ENCODE measurements at places on chromosomes 2 and 18.

DNA sequence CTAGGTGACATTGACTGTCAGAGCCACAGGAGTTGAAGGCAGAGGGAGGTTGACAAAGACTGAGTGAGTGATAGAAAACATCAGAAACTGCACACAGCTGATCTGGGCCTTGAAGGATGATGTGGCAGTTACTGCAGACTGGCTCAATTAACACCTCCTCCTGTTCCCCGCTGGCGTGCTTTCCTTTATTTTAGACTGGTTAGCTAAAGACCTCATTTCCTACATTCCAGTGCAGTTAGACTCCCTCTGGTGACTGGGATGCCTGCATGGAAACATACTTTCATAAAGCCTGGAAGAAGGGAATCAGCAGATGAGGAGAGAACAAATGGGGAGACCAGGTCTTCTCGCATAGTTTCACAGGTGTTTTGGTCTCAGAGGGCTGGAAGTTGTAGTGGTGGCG lies 7.1 kb downstream of the TPGS2 start:
- no peak for DNase-seq

DNA sequence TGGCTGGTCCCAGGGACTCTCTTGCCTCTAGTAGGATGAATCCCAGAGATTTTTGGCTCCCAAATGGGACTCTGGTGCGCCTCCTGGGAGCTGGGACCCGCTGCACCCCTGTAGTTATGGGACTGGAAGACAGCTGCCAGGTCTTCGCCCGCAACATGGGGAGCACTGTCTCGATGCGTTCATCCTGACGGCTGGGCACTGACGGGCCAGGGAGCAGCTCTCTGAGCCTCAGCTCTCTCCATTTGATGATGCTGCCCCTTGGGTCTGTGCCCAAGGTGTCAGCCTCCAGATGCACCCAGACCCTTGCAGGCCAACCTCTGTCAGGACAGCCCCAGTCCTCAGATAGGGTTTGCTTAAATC lies 9.3 kb upstream of the ARMC9 start:
- no peak for DNase-seq

DNA sequence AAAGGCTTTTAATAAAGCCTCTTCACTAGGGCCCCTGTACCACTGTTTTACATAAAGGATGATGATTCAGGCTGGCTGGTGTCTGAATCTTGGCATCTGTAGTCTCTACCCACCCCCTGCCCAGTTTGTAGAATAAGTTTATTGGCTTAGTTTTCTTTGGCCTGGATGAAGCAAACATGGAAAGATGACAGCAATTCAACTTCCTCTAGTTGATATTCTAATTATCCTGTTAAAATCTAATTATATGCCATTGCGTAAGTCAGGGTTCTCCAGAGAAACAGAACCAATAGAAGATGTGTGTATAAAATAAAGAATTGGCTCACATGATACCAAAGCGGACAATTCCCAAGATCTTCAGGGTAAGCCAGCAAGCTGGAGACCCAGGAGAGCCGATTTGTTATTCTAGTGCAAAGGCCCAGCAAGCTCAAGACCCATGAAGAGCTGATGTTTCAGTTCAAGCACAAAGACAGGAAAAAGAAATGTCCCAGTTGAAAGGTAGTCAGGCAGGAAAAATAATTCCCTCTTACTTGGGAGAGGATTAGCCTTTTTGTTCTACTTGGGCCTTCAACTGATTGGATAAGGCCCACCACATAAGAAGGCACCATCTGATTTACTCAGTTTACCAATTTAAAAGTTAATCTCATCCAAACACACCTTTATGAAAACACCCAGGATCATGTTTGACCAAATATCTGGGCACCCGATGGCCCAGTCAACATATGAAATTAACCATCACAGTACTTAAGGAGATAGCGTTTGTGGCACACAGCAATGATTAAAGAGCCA lies 82.6 kb upstream of the LYPD1 start:
- no peak for DNase-seq

GRCh38 chr2:239724194-239724849 lies 300.8 kb downstream of the NDUFA10 start:
- DNase-seq, result no peak

GRCh38 chr18:51447351-51448342 lies 250.2 kb upstream of the MEX3C start:
- no peak for DNase-seq

GRCh38 chr18:36700955-36701354 lies 127.8 kb downstream of the TPGS2 start:
- no peak for DNase-seq

DNA sequence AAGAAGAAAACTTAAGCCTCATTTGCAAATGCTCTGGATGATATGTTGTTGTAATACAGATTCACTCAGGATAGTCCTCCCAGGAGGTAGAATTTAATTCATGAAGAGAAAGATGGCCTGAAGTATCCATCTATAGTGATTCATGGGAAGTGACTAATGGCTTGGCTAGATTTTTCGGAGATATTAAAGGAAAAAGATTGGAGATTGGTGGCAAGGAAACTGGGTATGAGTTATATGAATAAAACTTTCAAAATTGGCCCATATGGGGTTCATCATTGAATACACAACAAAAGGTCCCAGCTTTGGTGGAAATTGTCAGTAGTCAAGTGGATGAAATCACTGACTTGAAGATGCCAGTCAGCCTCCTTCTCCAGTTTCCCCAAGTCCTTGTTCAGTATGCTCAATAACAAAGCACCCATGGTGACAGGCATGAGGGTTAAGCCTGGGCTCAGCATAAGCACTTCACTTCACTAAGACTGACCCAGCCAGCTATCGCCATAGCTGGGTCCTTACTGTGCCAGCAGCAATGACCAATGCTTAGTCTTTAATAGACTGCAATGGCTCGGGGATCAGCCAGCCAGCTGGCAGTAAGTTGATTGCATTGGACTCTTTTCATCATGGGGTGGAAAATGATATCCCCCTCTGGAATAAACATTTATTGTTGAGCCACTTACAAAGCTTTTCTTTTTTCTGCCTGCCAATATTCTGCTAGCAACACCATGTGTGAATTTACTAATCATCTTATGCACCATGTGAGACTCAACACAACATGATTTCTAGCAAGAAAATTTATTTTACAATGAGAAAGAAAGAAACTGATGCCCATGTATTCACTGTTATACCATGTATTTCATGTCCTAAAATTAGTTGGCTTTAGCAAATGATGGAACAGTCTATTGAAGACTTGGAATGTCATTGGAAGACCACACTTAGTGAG lies 176.6 kb upstream of the TACR1 start:
- no peak for DNase-seq

DNA sequence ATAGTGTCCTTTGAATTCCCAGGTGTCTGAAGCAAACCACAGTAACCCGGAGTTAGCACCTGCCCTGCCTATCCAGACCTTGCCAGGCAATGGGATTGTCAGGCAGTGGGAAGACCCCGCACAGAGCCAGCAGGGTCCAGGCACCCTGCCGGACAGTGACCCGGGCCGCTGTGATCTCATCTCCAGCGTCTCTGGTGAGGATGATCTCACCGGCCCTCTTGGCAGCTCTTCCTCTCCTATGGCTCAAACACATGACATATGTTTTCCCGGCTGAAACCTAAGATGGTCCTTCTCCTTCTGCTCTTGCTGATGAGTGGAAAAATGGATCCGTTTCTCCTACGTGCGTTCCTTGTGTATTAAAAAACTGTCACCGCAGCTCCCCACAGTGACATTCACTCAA lies 75.1 kb downstream of the ACOXL start:
- no peak for DNase-seq

DNA sequence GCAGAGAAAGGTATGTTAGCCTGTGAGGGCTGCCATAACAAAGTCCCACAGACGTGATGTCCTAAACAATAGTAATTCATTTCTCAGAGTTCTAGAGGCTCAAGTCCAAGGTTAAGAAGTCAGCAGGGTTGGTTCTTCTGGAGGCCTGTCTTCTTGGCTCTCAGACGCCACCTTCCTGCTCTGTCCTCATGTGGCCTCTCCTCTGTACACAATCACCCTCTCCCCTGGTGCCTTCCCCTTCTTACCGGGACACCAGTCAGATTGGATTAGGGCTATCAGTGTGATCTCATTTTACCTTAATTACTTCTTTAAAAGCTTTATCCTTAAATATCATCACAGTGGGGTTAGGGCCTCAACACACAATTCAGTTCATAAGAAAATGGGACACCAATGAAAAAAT lies 860.5 kb downstream of the RNF144A start:
- no peak for DNase-seq

DNA sequence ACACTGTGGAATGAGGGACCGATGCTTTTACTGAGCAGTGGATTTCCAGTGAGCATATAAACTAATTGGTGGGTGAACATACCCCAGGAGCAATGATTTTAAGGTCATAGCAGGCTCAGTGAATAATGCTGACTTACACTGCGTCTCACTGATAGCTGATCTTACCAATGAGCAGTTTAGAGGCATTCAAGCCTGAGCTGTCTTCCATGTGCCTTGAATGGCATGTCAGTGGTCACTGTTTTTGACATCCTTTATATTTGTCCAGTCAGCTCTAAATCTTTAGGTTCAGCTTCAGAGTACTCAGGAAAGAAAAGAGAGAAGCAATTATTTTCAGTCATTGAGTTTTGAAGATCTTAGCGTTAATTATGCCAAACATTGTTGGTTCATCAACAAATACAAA lies 88.3 kb downstream of the CAMKMT start:
- DNase-seq, result no peak

DNA sequence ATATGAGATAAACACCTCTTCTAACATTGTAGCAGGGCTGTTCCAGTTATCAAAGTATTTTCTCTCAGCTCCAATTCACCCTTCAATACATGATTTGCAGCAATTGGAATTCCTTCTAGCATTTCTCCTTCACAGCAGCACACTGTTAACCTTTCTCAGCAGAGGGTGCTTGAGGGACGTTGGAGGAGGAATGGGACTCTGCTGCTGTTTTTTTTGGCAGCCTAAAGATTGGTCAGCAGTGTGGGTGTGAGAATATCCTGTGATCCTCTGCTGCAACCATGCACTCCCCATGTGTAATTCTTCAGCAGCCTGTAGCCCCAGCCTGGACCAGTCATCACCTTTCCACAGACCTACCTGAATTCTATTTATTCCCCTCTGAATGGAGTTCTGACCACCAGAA lies 1708.9 kb upstream of the CELF4 start:
- DNase-seq, result no peak

DNA sequence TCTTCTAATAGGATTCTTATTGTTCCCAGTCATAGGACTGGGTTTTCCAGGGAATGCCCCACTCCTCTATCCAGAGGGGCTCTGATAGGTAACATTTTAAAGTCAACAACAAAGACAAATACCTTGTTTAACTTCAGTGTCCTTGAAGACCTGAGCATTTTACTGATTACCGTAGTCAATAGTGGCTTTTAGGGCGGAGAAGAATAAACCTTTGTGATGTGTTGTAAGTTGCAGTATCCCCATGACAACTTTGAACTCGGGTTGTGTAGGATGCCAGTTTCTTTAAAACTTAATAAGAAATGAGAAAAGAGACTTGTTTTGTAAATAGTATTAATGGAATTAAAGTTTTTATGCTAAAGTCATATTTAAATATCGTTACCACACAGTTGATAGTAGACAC lies 6.0 kb downstream of the GATA6 start:
- no peak for DNase-seq

GRCh38 chr2:27370816-27371620 lies 602 bp downstream of the SNX17 start:
- peak; percentile 49 for DNase-seq

- no peak for DNase-seq
Observed at GRCh38 chr2:220458051-220458450, 830.6 kb downstream of the SLC4A3 start.

- no peak for DNase-seq
Observed at GRCh38 chr18:7417727-7418126, 149.4 kb upstream of the PTPRM start.

GRCh38 chr18:22882084-22882483 lies 51.0 kb upstream of the RBBP8 start:
- DNase-seq, result no peak

DNA sequence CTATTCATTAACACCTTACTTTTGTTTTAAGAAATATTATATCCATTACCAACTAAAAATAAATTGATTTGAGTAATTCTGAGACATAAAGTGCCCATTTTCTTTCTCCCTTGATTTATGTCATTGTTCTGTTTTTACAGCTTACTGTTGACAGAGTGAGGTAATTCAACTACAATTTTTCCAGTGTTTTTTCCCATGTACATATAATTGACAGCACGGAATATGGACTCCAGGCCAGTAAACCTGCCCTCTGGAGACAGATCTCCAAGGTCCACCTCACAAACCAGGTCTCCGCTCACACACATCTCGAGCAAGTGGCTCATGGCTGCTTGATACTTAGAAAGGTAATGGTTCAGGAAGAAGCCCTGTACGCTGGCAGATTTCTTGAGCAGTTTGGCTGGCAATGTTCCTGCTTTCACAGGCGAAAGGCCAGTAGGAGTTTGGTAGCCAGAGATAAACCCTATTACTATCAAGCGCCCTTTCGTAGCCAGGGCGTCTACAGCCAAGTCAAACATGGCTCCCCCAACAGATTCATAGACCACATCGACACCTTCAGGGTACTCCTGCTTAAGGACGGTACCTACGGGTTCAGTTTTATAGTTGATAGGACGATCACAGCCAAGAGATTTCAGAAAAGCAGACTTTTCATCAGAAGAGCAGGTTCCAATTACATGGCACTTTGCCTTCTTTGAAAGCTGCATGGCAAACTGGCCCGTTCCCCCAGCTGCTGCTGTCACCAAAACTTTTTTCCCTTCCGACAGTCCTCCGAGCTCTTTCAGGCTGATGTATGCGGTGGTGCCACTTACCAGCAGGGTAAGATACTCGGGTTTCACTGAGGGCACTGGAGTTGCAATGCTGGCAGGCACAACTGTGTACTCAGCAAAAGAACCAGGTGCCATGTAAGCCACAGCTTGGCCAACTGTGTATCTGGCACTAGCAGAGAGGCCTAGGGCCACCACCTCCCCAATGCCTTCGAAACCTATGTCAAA lies 7.4 kb downstream of the PTGR3 start:
- DNase-seq, result no peak

DNA sequence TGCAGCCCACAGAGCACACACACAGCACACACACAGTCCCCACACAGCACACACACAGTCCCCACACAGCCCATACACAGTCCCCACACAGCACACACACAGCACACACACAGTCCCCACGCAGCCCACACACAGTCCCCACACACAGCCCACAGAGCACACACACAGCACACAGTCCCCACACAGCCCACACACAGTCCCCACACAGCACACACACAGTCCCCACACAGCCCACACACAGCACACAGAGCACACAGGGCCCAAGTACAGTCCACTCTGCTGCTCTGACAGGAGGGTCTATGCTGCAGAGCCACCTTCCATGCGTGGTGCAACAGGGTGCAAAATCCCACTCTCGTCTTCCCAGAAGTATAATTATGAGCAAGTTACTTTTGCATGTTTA lies 240.5 kb upstream of the SALL3 start:
- no peak for DNase-seq

- DNase-seq, result no peak
Observed at GRCh38 chr2:161170958-161171932, 11.0 kb downstream of the TANK start.

Measured in GM12864 (cell line).